Activated naive CD4-positive, alpha-beta T cell treated with Interleukin-2 at 50 U/mL for 16 hours (primary cell): ENCODE measurements at places on chromosomes 12 and 14.

DNA sequence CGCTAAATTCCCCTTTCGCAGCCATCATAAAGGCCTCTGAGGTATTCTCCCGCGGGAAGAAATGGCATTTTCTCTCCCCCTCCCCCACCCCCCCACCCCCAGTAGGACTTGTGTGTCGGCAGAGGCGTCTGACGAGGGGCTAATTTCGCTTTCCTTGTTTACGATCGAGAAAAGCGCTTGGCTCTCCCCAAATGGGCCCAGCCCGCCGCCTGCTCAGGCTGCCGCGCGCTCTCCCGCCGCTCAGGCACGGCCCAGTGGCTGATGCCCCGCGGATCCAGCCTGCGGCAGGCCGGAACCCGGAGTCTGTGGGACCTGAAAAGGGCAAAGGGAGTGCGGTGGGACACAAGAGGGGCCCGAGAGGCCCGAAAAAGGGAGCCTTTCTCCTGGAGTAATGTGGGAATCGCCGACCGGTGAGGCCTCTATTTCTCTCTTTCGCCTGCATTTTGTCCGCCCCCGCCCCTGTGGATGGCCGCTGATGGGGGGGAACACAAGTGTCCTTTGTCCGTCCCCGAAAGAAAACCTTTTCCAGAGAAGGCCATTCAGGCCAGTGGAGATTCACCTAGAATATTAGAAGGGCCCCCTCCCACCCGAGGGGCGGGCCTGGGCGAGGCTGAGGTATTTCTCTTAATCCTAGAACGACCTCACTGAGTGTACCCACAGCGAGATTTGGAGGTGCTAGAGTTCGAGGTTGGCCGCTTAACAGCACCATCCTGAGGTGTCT, 9.0 kb upstream of the HOXC6 start:
- no peak for DNase-seq

GRCh38 chr14:92247341-92247740, 75.6 kb upstream of the SLC24A4 start:
- no peak for DNase-seq

GRCh38 chr14:68681256-68682011, 111.4 kb downstream of the ZFP36L1 start:
- DNase-seq: no peak

DNA sequence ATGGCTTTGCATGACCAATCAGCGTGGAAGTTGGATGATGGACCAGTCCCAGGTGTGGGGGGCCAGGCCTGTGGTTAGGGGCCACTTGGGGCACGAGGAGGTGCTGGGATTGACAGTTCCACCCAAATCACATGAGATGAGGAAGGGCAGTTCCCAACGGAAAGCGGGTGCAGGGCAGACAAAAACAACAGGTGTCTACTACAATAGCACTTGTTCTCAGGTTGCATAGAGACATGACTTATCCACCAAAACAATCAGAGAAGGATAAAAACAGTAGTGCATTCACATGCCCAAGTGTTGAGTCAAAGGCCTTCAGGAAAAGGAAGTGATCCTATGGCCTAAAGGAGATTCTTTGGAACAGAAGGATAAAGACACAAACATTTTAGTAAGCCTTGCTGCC, 14.6 kb upstream of the EIF2B2 start:
- no peak for DNase-seq

DNA sequence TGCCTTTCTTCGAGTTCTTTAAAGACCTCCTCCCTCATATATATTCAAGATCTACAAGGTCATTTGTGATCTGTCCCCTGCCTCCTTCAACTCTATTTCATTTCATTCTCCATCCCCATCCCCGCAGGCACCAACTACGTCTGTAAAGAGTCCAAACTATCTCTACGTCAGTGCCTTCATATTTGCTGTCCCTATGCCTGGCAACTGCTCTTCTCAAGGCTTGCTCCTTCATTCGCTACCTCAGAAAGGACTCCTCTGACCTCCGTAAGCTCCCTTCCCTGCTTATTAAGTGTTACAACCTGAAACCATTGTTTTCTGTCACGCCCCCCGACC, 650 bp downstream of the LLPH start:
- no peak for DNase-seq

DNA sequence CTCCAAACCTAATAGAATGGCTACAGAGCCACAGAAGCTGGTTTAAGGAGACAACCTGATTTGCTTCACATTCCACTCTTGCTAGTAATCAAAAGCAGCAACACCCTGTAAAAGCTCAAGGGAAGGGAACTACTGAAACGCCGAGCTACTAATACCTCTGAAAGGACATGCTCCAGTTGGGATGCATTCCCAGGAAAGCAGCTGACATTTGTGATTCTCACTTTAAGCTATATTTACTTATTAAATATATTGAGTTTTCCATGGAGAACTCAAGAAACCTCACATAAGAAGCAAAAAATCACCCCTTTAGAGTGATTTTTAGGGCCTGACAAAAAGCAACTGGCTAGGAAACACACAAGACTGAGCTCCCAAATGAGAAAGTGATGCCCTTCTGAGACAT, 1073.0 kb upstream of the FLRT2 start:
- no peak for DNase-seq

DNA sequence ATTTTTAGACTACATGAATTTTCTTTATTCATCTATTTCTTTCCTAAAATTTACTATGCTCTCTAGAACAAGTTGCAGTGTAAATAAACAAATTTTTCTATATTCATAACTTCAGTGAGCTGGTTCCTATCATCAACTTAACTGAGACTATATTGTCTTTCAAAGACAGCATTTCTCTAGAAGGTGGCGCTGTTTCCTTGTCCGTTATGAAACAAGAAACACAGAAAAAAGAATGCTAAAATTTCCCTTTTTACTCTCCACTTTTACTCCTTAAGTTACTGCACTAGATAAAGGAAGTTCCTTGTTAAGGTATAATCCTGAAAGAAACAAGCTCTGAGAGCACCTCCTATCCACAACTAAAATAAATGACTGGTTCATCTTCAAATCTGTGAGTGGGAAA, 8.2 kb upstream of the CLEC2A start:
- no peak for DNase-seq

DNA sequence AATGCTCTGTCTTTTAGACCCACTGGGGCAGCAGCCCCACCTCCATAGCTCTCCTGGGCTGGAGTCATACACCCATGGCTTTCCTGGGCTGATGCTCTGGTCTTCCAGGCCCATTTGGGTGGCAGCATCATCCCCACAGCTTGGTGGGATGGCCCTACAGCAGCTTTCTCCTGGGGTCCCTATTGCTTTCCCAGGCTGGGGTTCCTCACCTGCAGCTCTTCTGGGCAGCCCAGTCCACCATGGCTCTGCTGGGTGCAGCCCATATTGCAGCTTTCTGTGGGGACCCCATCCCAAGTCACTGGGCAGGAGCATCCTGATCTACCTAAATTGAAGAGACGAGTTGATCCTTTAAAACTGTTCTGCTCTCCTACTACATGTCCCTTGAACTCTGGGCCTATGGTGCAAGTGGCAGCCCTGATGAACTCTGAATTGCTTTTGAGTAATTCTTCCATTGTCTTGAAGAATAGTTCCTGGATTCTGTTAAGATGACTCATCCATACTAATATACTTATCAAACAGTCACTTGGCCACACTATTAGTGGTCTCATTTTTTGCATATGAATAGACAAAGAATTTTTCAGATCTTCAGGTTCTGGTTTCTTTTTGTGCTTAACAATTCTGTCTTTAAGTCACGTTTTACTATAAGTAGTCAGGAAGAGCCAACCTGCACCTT, 390.1 kb downstream of the DPF3 start:
- DNase-seq: no peak

DNA sequence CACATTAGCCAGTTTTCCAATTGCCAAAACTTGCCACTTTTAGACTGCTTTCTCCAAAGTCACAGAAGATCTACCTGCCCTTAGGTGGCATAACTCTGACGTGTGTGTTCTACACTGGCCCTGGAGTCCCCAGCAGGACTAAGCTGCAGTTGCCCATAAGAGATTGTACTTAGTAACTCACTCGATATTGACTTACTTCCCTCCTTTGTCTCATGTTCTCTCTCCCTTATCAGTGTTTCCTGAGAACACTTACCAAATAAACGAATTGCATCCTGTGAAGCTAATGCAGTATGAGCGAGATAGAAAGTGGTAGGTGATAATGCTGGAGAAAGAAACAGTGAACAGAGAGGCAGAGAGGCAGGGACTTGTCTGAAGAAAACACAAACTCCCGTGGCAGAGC, 117.2 kb downstream of the NUAK1 start:
- no peak for DNase-seq

DNA sequence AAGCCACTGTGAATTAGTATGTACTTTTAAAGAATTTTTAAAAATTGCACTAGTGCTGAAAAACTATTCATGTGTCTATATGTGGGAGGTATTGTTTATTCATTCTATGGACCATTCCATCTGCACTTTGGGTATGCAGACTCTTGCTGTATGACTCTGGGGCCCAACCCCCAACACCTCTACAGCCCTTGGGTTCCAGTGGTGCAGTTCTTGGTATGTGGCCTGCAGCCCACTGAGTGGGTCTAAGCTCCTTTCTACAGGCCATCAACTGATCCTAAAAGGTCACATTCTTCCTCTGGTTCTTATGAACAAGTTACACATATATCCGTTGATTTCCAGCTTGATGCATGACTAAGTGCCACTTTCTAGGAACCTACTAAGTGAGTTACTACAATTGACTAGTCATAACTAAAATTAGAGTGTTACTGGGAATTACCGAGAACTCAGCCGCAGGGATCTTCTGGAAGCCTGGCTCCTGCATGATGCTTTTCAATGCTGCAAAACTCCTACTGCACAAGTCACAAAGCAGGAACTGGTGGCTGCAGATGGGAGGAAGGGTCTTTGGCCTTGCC, 62.4 kb upstream of the MED13L start:
- DNase-seq: no peak

GRCh38 chr12:47824198-47824597, 4.5 kb upstream of the HDAC7 start:
- DNase-seq: no peak

DNA sequence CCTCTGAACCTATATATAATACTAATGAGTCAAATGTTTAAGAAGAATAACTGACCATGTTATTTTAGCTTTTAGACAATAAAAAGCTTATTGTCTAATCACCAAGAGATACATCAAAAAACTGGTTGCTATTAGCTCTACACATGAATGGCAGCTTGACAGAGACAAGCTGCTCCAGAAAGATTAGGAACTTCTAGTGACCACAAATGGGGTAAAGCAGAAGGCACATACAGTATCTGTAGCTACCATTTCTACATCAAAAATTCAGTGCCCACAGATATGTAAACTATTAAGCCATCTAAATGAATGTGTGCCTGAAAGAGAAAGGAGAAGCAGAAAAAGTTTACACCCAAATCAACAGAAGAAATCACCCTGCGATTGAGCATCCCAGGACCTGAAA, 2.4 kb downstream of the AREL1 start:
- no peak for DNase-seq

GRCh38 chr14:103894034-103894722, 34.1 kb upstream of the TDRD9 start:
- DNase-seq: no peak

DNA sequence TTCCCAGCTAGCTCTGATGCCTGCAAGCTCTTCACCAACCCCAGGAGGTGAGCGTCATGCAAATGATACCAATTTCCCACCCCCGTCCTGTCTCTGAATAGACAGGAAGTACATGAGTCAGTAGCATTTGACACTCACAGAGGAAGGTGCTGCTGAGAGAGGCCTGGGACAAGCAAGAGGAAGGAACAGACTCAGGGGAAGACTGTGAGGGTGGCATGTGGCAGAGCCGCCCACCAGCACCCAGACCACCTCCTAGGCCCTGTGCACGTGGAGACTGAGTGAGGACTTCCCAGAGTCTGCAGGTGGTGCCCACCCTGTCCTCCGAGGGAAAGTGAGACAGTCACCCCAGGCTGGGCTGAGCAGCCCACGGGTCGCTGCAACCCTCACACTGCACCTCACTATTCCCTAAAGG, 199.5 kb upstream of the SFSWAP start:
- DNase-seq: peak; percentile 48

GRCh38 chr12:39294715-39295114, 148.2 kb downstream of the KIF21A start:
- DNase-seq: no peak

DNA sequence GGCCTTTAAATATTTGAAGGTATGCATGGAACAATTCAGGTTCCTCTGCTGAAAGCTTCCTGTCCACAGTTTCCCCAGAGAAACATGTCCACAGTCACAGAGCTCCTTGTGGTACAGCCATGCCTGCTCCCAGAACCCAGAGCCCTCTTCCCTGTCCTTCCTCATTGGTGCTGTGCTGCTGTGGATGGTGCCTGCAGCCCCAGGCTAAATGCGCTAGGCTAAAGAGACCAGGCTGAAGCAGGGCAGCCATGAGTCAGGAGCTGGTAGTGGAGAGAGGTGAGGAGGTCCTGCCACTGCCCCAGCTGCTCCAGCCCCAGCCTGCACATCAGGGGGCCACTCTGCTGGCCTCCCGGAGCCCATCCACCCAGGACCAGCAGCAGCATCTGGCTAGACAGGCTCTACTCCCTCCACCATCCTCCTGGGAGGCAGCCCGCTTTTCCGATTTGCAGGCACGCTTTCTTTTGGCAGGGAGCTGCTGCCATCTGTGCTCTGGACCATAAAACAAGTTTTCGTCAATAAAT, 65.4 kb upstream of the DDX11 start:
- DNase-seq: no peak

DNA sequence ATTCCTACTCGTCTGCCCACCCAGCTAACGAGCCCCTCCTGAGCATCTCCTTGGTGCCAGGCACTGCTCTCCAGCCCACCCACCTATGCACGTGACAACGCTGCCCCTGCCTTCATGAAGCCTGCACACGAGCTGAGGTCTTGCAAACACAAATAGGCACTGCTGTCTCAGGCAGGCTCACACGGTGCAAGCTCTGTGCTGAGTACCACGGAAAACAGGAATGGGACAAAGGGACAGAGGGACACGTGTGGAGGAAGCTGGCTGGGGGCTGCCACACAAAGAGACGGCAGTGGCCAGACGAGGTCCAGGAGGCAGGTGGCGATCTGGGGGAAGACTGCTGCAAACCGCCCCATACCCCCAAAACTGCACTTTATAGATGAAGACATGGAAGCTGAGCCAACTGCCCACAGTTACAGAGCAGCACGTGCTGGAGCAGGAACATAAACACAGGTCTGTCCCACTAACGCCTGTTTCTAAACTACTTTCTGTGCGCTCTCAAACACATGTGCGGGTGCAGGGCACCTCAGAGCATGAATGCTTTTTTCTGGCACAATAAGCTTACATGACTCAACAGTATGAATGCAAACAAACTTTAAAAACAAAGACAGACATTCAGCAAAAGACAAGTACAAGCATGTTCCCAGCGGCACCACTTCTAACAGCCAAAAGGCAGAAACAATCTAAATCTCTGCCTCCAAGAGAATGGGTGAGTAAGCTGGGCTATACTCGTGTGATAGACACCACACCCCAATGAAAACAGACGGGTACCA, 64.5 kb downstream of the AMN start:
- DNase-seq: no peak
